ENCODE measurements at places on chromosomes 2 and 18. TPM values are rescaled to one million over a fixed set of nuclear protein-coding genes. Genes with fewer than 3 reads are reported as not detected.

The STRN gene
- 24.7 TPM for total RNA-seq

The TBC1D8 gene
- total RNA-seq, result 4.7 TPM

The ZAP70 gene
- total RNA-seq, result 4.8 TPM

The DNAH6 gene
- 0.82 TPM for total RNA-seq

The GULP1 gene
- not detected for total RNA-seq

The DCTN1 gene
- 122 TPM for total RNA-seq

The RUFY4 gene
- 0.53 TPM for total RNA-seq

DNA sequence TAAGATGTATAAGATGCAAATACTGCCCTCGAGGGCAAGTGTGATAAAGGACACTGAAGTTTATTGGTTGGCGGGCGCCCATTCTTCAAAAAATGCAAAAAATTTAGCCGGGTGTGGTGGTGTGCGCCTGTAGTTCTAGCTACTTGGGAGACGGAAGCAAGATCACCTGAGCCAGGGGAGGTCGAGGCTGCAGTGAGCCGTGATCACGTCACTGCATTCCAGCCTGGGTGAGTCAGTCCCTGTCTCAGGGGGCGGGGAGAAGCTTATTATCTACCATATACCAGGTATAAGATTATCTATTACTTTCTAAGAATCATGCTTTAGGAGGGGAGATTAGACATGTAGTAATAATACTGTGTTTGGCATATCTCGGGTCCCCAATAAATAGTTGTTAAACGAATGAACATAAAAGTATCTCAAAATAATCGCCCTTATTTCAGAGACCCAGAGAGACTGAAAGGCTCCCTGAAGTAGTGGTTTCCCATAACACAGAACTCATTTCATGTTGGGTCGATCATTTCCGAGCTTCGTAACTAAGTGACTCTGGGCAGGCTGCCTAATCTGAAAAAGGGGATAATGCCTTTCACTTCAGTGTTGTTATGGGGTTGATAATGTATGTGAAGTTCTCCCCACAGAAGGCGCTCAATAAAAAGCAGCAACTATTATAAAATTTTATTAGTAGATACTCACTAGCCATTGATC lies 1.2 kb upstream of the SELENOI start:
- DNase-seq, result no peak

DNA sequence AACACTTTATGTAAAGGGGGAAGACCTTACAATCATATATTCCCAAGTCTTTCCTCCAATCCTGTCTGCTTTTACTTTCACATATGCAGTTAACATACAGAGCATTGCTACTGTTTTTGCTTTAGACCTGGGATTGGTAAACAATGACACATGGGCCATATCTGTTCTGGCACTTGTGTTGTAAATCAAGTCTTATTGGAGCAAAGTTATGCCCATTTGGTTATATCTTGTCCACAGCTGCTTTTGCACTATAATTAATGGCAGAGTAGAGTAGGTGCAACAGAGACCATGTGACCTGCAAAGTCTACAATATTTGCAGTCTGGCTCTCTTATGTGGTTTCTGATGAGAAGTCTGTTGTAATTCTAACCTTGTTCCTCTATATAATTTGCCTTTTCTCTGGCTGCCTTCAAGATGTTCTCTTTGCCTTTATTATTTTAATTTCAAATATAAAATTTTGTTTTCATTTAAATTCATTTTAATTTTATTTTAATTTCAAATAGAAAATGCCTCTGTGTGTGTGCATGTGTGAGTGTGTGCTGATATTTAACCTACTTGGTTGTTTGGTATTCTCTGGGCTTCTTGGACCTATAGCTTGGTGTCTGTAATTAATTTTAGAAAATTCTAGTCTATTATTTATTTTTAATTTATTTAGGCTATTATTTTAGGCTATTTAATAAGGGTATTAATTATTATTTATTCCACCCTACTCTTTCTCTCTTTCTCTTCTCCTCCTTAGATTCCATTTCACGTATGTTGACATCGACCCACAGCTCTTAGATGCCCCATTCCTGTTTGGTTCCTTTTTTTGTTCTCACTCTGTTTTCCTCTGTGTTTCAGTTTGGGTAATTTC lies 16.8 kb upstream of the LPIN1 start:
- DNase-seq, result no peak

DNA sequence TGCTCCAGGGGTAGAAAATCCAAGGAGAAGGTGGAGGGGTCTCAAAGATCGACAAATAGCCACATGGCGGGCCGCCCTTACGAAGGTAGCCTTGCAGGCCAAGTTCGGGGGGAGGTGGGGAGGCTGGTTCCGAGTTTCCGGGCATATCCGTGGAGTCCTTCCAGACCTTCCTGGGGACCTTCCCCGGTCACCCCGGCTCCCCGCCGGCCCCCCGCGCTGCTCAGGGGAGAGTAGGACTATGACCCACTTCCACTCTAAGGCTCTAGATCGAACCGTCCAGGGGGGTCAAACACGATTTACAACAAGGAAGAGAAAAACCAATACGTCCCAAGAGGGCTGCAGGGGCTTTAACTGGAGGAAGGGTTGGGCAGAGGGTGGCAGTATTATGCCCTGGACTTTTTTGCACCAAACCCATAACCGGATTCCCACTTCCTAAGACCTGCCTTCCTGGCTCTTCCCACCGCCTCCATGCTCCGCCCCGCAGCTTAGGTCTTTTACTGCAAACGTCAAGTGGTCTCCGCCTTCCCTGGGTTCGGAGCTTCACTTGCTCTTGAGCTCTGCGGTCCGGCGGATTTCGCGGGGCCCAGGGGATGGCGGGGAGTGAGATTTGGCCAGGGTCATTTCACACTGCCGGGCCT lies 779 bp upstream of the LYPD6 start:
- DNase-seq, result no peak

GRCh38 chr2:70974592-70974991 lies 3.8 kb upstream of the ANKRD53 start:
- no peak for DNase-seq

GRCh38 chr2:219142329-219142728 lies 18.3 kb downstream of the NHEJ1 start:
- no peak for DNase-seq

DNA sequence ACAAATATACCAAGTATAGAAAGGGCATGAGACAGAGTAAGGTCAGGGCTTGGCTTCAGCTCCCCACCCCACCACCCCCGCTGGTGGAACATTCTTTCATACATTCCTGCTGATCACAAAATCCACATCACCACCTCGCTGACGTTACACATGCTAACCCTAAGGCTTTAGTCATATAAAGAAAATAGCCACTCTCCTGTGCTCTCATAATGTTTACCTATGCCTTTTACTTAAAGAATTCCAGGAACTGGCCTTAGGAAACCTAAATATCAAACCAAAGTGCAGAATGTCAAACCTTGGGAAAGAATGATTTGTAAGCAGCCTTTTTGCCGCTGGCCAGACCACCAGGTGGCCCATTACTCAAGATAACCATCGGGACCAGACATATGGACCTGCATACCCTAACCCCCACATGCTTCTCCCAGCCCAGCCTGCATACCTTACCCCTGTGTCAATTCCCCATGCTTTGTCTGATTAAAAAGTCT lies 136.3 kb upstream of the SLC39A10 start:
- DNase-seq, result no peak

DNA sequence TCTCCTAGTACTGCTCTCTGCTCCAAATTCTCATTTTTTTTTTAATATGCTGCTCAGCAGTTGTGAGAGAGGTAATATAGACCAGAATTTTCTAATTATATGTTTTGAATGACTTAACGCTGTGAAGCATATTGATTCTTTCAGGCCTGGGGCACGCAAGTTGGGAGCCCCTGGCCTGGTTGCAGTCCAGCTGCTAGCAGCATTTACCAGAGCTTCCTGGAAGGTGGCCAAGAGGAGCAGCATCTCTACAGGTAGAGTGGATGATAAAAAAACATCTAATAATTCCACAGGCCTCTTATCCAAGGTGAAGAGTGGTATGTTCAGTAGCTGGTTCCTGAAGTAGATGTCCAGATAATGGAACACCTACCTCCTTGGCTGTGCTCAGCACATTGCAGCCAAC lies 7.3 kb upstream of the UGP2 start:
- no peak for DNase-seq

- DNase-seq, result no peak
These were observed 690.5 kb downstream of the ADCYAP1 start for GRCh38 chr18:1595195-1595594.

DNA sequence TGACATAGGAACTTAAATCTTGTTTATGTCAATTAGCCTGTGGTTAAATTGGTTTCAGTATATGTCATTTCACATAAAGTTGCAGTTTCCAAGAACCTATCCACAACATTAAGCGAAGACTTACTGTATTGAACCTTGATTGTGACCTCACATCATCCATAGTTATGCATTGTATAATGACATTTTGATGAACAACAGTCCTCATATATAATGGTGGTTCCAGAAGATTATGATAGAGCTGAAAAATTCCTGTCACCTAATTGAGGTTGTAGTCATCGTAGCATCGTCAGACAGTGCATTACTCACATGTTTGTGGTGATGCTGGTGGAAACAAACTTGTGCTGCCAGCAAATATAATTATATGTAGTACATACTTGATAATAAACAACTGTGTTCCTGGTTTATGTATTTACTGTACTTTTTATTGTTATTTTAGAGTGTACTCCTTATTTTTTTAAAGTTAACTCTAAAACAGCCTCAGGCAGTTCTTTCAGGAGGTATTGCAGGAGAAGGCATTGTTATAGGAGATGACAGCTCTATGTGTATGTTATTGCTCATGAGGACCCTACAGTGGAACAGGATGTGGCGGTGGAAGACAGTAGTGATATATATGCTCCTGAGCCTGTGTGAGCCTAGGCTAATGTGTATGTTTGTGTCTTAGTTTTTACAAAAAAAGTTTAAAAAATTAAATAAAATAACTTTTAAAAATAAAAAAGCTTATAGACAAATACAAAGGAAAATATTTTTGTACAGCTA lies 56.6 kb downstream of the UBE2E3 start:
- no peak for DNase-seq

GRCh38 chr18:46754188-46754587 lies 2.7 kb downstream of the ST8SIA5 start:
- no peak for DNase-seq

DNA sequence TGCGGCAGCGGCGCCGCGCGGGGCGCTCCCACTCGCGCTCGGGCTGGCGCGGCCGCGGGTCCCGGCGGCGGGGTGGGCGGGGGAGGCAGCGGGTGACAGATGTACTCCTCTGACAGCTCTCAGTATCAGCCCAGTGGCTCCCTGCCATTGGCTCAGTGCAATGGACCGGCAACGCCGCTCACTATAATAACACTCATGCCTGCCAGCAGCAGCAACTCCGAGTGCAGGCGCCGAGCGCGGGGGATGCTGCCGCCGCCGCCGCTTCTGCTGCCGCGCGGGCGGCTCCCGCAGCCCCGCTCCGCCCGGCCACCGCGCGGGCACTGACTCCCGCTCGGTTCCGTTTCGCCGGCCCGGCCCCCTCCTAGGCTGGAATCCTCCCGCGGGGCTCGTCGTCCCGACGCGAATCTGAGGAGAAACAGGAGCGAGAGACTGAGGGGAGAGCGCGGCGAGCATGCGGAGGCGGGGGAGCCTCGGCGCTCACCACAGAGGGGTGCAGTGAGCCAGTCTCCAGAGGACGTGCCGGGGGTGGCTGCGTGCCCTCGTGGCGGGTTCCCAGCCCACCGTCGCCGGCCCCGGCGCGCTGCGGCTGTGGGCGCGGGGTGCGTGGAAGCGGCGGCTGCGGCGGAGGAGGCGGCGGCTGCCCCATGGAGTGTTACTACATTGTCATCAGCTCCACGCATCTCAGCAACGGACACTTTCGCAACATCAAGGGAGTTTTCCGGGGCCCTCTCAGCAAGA lies at the start of gene ZNF804A:
ZNF804A (plus strand) TSS at position 214 of the 738 bp plus-strand sequence; CDS start at position 645, 431 bp downstream.
- peak; percentile 59 for DNase-seq

- DNase-seq, result peak; percentile 55
These were observed 19.4 kb upstream of the PAX3 start for GRCh38 chr2:222318026-222318711.

DNA sequence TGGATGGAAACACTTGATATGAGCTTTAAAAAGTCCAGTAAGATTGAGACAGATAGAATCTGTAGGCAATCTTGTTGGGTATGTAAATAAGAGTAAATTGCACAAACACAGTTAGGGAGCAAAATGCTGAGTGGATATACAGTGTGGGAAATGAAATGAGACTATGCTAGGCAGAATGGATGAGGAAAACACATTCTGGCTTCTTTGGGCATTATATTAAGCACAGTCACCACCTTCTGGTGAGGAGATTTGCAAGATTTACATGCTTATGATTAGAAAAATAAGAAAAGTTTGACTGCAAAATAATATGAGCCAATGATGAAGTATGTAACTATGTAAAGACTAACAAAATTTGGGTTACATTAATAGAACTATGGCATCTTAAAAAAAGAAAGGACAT lies 2165.0 kb upstream of the CELF4 start:
- no peak for DNase-seq

GRCh38 chr2:221104361-221104811 lies 467.7 kb downstream of the EPHA4 start:
- no peak for DNase-seq

DNA sequence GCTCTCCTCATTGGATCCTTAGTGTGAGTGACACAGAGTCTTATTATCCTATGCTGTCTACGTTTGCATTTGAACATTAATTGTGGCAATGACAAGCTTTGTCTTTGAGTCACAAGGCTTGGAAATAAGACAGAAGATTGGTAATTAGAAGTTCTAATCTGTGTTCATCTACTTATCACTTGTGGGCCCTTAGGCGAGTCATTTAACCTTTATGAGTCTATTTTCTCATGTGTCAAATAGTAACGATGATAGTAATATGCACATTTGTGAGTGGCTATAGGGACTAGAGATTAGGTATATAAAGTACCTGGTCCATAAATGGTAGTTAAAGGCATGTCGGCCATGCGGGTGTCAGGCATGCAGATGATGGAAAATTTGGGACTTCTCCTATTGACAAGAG lies 105.6 kb upstream of the NABP1 start:
- no peak for DNase-seq

- DNase-seq, result no peak
These were observed at the start of gene CCDC68 for GRCh38 chr18:54958704-54959625. TSS of gene CCDC68 (minus strand) at chr18:54959461. CDS start at chr18:54942791, 16,670 bp downstream.

- DNase-seq, result no peak
These were observed at the start of gene KCNIP3 for GRCh38 chr2:95296880-95297487. TSS of gene KCNIP3 (plus strand) at chr2:95297347. CDS start at chr2:95297439, 92 bp downstream.

DNA sequence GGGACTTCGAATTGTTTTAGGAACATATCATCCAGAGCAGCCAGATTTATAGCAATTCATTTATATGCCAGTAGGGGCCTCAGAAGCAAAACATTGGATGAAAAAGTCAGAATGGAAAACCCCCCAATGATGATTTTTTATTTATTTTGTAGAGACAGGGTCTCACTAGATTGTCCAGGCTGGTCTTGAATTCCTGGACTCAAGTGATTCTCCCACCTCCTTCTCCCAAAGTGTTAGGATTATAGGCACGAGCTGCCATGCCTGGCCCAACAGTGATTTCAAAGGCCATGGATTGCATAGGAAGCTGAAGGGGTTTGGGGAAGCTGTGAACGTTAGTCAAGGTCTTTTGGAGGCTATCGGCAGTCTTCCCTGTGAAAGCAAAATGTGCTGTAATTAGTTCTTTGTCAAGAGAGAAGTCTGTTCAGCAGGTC lies 21.9 kb upstream of the MCFD2 start:
- no peak for DNase-seq

- DNase-seq, result no peak
These were observed 159.0 kb downstream of the TMX3 start for GRCh38 chr18:68555879-68556301.

Measured in activated B cell treated with CpG ODN at 0.5 μM for 24 hours (primary cell).